ENCODE measurements at places on chromosomes 7 and 10. TPM values are rescaled to one million over a fixed set of nuclear protein-coding genes. Genes with fewer than 3 reads are reported as not detected.

GRCh38 chr7:54799792-54800191 lies 40.8 kb upstream of the SEC61G start:
- no peaks in the 10 kb centered on the region for H3K36me3 ChIP-seq
- no peaks in the 10 kb centered on the region for H3K27me3 ChIP-seq
- H3K4me1 ChIP-seq = no peaks in the 10 kb centered on the region
- no peak overlapping the region for H3K27ac ChIP-seq
- DNase-seq = no peak

Gene ZNF467
- total RNA-seq = 2.3 TPM

DNA sequence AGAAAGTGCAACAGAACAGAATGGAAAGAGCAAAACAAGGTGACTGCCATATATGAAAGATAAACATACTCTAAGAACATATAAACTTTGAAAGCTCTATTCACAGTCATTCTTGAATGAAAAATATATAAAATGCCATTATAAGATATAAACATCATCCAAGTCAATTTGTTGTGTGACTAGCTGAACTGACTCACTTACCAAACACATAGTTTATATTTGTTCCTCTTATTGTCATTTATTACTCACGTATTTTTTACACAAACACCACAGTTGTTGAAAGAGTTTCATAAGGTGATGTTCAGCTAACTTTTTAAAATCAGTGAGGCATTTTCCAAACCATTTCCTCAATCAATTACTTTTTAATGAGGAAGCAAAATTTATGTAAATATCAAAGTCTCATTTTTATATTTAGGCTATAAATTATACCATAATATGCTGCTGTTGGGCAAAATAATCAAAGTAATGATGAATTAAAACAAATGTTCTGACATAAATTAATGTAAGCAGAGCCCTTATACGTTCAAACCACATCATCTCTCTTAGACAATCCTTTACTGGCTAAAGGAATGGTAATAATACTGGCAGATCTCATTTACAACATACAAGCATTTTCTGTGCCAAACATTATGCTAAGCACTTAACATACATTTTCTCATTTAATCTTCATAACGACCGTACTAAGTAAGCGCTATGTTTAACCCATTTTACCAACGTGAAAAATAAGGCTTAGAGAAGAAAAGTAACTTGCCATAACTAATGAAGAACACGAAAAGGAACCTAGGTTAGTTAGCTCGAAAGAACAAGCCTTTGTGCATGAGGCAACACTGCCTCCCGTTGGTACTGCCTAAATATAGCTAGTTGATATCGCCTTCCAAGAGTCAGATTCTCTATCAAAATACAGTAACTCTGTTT lies 7.3 kb downstream of the LRRN3 start:
- no peaks in the 10 kb centered on the region for H3K36me3 ChIP-seq
- peak; percentile 49 for DNase-seq
- peaks cover 12% of the 10 kb centered on the region for H3K4me1 ChIP-seq
- H3K4me3 ChIP-seq = no peak overlapping the region

Gene UTF1
- not detected for total RNA-seq

DNA sequence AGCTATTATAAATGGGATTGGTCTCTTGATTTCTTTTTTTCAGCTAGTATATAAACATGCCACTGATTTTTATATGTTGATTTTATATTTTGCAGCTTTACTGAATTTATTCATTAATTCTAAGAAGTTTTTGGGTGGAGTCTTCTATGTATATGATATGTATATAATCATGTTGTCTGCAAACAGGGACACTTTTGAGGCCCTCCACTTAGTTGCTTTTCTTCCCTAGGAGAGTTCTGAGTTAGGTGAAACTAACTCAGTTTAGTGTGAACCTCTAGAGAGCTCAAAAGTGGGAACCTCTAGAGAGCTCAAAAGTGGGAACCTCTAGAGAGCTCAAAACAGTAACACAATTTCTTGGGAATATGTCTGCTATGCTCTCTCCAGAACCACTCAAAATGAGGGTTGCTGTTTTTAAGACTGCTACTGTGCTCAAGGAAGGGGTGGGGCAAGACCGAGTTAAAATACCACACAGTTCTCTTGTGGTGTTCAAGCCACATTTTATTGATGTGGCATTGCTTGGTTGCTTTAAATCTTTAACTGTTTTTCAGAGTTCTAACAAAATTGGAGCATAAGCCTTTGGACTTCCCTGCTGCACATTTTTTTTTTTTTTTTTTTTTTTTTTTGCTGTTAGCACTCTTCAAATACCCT lies 13.2 kb downstream of the CCDC7 start:
- peaks cover 8% of the 10 kb centered on the region for H3K36me3 ChIP-seq
- DNase-seq = peak; percentile 85
- peaks cover 43% of the 10 kb centered on the region for H3K4me1 ChIP-seq
- no peak overlapping the region for H3K4me3 ChIP-seq
- no peaks in the 10 kb centered on the region for H3K27me3 ChIP-seq

Gene PKD2L1
- total RNA-seq = not detected

Gene ZYX
- 145 TPM for total RNA-seq

DNA sequence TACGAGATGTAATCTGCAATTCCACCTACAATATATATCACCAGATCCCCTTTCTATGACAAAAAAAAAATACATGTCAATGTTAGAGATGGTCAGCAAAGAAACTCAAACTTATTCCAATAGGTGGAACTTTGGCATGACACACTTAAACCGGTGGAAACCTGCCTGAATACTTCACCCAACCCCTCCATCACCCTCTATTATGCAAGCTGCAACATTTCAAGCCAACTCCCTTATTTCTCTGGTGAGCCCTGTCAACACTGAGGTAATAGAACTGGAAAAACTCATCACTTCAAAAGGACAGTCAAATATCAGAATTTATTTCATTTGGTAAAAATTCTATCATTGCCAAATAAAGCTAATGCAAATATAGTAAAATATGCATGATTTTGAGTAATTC lies 3.6 kb downstream of the ZNF438 start:
- no peak overlapping the region for H3K4me3 ChIP-seq
- H3K4me1 ChIP-seq = peaks cover 13% of the 10 kb centered on the region
- DNase-seq = no peak
- no peaks in the 10 kb centered on the region for H3K36me3 ChIP-seq

DNA sequence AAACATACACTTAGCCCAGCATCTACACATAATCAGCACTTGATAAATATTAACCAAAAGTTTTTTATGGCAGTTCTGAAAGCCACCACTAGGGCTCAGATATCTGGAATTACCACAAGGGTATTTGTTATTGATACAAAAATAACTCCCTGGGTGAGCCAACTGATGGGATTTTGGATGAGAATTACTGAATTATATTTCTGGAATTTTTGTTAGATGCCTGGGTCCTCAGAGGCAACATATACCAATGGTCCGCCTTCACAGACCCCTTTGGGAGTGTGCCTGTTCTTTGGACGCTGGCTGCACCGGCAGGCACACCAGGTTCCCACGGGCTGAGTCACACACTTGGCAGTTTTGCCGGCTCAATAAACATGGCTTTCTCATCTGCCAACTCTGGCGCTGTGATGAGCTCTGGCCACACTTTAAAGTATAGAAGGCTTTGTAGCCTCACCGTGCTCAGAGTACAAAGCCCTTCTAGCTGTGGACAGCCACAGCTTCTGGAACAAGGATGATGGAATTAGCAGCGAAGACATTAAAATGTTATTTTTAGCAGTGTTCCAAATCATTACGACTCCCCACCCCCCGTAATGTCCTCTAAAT lies 24.5 kb upstream of the EEPD1 start:
- H3K27me3 ChIP-seq = no peaks in the 10 kb centered on the region
- no peak for DNase-seq
- H3K4me1 ChIP-seq = peaks cover 5% of the 10 kb centered on the region
- H3K4me3 ChIP-seq = no peak overlapping the region
- H3K36me3 ChIP-seq = no peaks in the 10 kb centered on the region
- no peak overlapping the region for H3K27ac ChIP-seq

Data from CD4-positive, alpha-beta memory T cell (primary cell).